Left lobe of liver (tissue), 2 donors: ENCODE measurements at places on chromosomes 3 and 15. TPM values are rescaled to one million over a fixed set of nuclear protein-coding genes. Genes with fewer than 3 reads are reported as not detected.

The MORC1 gene
- total RNA-seq: 0.10 TPM

The LEKR1 gene
- total RNA-seq: 0.58 TPM

The KBTBD8 gene
- 1.5 TPM for total RNA-seq

DNA sequence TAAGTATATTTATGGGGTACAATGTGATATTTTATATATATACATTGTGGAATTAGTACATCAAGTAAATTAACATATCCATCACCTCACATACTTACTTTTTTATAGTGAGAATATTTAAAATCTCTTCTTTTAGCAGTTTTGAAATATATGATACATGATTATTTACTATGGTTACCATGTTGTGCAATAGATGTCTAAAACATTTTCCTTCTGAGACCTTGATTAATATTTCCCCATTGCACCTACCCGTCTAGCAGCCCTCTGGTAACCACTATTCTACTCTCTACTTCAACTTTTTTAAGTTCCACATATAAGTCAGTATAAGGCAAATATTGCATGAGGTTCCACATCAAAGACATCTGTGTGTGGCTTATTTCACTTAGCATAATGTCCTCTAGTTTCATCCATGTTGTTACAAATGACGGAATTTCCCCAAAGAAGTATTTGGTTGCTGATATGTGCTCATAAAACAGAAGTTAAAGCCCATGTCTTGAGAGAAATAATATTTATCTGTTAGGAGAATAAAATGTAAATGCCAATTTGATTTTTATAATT is 29.6 kb upstream of the NFKBIZ start:
- DNase-seq: no peak

DNA sequence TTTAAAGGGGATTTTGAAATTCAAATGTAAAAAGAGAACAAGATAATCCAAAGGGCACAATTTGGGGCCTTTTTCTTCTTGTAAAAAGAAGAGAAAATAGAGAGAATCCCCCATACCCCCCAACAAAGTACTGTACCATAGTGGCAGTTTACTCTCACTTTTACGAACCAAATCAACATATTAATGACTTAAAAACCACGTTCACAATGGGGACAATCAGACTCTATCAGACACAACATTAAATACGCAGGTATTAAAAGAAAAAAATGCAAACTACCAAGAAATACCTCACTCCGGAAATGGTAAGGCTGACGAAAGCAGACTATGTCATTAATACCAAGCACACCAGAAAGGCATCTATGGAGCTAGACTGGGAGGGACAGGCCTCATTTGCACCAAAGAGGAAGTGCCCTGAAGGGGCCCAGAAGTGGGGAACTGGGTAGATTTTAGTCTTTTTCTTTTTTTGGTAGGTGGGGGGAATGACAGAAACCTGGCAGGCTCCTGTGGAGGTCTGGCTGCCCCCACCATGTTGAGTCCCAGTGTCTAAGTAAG is 134.3 kb downstream of the TIGIT start:
- no peak for DNase-seq

DNA sequence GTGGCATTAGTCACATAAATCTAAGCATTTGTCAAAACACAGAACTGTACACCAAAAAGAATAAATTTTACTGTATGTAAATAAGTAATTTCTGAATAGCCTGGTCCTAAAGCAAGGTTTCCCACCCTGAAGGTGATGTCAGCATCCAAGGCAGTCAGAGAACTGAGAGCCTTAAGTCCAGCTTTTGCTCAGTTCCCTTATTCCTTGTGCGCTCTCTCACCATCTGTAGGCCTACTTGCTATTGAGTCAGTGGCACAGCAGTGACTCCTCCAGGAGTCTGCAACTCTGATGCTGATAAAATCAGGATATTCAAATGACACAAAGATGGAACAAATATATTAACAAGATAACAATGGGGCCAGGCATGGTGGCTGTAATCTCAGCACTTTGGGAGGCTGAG is 22.3 kb downstream of the VPS39 start:
- no peak for DNase-seq

- DNase-seq: no peak
Measured at GRCh38 chr3:11470031-11470853, 173.5 kb downstream of the VGLL4 start.

DNA sequence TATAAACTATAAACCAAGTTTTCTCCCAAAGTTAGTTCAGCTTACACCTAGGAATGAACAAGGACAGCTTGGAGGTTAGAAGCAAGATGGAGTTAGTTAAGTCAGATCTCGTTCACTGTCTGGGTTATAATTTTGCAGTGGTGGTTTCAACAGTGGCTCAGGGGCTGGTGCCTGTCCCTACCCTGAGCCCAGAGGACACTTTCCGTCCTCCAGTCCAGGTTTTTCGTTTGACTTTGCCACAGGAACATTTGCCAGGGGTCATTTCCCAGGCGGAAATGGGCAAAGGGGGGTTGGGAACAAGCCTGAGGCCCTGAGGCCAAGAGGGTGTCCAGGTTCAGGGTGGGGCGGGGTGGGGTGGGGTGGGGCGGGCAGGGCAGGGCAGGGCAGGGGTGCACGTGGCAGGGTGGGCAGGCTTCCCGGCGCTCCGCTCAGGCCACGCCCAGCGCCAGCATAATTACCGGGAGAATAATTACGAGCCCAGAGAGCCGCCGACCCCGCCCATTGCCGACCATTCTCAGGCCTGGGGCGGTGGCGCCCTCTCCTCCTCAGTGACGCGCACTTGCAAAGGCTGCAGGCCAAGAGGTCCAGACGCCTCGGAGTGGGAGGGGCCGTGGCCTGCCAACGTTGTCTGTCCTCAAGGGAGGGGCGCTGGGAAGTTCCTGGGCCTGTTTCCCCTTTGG is 70.4 kb downstream of the KLF13 start:
- DNase-seq: peak; percentile 88

DNA sequence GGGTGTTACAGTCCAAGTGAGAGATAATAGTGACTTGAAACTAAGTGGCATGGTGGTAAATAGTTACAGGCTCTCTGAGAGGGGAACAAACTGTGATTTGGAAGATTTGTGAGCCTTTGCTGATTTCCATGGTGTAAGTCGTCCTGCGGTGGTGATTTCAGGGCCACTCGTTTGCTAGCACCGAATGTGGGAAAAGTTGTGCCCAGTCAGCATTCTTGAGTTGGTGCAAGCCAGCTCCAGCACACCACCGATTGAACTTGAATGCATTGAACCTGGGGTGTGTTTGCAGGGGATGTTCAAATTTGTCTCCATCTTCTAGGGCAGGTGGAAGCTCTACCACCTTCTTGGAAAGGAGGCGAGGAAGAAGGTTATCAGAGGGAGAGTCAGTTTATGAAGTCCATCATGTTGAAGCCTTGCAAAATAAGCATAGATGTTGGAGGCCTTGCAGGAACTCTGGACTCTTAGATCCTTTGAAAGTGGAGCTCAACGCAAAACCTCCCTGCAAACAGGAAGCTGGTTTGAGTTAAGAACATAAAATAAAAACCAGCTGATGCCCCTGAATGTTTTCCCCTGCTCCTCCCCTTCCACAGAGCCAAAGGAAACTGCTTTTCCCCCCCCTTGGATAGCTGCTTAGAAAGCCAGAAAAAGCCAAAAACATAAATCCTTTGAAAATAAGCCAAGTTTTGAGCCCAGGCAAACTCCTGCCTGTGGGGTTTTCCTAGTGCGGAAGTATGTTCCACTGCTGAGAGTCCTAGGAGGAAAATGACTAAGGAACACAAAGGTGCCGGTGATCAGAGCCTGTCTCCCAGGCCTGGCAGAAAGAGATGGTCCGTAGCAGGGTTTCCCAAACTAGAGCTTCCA is 21.9 kb downstream of the MAPKBP1 start:
- no peak for DNase-seq

- DNase-seq: no peak
Measured at GRCh38 chr3:127150513-127151250, 42.2 kb upstream of the PRR23E start.

DNA sequence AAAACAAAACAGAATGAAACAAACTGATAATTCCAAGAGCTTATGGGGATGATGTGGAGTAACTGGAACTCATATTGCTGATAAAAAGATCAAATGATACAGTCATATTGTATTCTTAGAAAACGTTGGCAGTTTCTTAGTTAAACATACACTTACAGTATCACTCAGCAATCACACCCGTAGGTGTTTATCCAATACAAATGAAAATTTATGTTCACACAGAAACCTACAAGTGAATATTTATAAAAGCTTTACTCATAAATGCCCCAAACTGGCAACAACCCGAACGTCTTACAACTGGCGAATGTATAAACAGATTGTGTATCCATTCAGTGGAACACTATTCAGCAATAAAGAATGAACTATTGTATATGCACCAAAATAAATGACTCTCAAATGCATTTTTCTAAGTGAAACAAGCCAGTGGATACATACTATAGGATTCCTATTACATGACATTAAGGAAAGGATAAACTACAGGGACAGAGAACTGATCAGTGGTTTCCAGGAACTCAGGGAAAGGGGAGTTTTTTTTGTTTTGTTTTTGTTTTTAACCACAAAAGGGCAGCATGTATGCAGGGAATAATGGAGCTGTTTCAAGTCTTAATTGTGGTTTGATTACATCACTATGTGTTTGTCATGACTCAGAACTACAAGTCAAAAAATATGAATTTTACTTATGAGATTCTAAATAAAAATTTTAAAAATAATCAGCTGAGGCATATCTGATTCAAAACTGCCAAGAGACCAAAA is 71.8 kb upstream of the NDUFB4 start:
- no peak for DNase-seq
